Foreskin melanocyte (primary cell): ENCODE measurements at places on chromosomes 7 and 10.
A peak's percentile ranks its signal among the peaks of the same experiment; 100 is the strongest.

GRCh38 chr10:71776481-71776925 lies 3.2 kb upstream of the VSIR start:
- DNase-seq, result no peak

GRCh38 chr10:70952401-70952800 lies 64.0 kb upstream of the PCBD1 start:
- no peak for DNase-seq

GRCh38 chr10:98910546-98910945 lies 325.1 kb downstream of the HPSE2 start:
- DNase-seq, result no peak

DNA sequence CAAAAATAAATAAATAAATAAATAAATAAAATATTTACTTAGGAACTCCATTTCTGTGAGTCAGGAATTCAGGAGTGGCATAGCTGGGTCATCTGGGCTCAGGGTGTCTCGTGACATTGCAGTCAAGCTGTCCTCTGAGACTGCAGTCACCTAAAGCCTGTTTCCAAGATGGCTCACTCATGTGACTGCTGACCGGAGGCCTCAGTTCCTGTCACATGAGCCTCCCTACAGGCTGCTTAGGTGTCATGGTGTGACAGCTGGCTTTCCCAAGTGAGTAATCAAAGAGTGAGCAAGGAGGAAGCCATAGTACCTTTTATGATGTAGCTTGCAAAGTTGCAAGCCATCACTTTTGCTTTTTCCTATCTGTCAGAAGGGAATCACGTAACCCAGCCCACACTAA lies 128.6 kb upstream of the KCTD7 start:
- no peak for DNase-seq

GRCh38 chr7:81926-82756 lies 110.2 kb upstream of the FAM20C start:
- DNase-seq, result no peak

- DNase-seq, result peak; percentile 32
Observed at GRCh38 chr7:8190119-8190895, 71.7 kb downstream of the ICA1 start.

GRCh38 chr7:107768263-107768662 lies 24.3 kb downstream of the CBLL1 start:
- no peak for DNase-seq

- no peak for DNase-seq
Observed at GRCh38 chr10:69268761-69269416, 9.4 kb upstream of the HK1 start.

DNA sequence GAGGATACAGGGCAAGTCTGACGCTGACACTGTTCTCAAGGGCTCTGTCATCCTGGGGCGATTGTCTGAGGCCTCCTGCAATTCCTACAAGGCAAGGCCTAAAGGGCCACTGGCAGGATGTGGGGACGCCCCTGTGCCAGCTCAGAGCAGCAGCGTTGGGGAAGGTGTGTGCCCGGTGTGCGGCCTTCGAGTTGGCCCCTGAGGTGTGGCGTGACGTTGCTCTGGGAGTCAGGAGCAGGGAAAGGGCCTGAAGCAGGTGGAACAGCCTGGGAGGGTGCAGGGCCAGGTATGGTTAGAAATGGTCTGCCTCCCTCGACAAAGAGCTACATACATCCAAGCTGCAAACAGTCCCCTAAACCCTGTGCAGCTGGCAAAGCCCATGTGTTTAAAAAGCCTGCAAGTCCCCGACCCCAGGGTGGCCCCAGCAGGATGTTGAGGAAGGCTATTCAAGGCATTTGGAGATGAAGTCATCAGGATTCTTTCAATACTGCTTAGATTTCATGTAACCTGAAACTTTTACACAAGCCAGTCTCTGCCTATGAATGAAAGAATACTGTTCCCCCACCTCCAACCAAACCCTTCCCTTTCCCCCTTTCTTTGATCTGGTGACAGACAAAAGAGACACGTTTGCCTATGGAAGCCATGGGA lies 142.5 kb upstream of the TNS3 start:
- DNase-seq, result no peak

DNA sequence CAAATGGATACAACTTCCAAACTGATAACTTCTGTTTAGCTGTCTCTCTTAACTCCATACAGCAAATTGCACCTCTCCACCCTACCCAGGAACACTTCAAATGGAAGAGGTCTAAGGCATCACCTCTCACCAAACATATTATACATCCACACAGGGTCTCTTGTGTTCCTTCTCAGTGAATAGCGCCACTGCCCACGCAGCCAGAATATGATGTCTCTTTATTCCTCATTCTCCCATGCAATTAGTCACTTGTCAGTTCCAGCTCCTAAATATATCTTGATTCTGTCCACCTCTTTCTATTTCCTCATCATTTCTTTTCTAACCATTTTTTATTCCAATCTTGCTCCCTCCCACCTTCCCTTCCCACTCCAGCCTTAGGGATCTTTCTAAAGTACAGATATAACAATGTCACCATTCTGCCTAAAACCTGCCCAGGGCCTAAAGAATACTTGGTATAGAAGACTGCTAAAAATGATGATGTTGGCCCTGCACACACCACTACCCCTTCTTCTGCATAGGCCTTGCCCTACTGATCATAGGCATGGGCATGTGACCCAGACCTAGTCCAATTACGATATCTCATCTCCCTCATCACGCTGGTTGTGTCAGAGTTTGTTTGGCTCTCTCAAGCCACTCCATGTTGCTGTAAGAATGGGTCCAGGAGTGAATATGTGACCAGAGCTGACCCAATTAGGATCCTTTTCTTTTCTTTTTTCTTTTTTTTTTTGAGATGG lies 5.7 kb upstream of the TSPAN14 start:
- DNase-seq, result no peak

GRCh38 chr7:33876596-33877274 lies 28.6 kb upstream of the BMPER start:
- no peak for DNase-seq

GRCh38 chr7:157519246-157519645 lies 182.4 kb downstream of the DNAJB6 start:
- no peak for DNase-seq

GRCh38 chr7:37076668-37077067 lies 352.4 kb upstream of the AOAH start:
- DNase-seq, result no peak

GRCh38 chr10:17206210-17206709 lies 4.8 kb upstream of the TRDMT1 start:
- DNase-seq, result peak; percentile 96

DNA sequence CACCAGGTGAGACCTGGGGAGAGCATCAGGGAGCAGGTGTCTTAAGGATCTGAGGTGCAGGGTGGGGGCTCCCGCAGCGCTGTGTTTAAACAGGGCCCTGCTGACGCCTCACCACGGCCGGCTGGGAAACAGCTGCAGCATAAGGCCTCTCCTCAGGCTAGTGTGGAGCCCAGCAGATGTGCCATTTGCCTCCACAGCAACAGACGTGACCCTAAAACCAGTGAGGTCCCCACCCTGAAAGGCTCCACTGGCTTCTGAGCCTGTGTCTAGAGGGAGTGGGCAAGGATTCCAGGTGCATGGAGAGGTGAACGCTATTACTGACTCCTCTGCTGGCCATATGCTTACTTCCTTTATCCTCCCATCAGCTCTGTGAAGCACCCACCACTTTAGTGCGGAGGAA lies 47.8 kb downstream of the SYPL1 start:
- no peak for DNase-seq

GRCh38 chr7:14233076-14233867 lies 243.8 kb upstream of the ETV1 start:
- peak; percentile 80 for DNase-seq

- no peak for DNase-seq
Observed at GRCh38 chr7:87310790-87311419, 34.6 kb upstream of the CROT start.

GRCh38 chr10:128099901-128100300 lies 26.3 kb downstream of the MKI67 start:
- DNase-seq, result no peak

- no peak for DNase-seq
Observed at GRCh38 chr7:139635526-139636302, 112.2 kb downstream of the CLEC2L start.

GRCh38 chr10:22784668-22785067 lies 70.3 kb upstream of the PIP4K2A start:
- no peak for DNase-seq

DNA sequence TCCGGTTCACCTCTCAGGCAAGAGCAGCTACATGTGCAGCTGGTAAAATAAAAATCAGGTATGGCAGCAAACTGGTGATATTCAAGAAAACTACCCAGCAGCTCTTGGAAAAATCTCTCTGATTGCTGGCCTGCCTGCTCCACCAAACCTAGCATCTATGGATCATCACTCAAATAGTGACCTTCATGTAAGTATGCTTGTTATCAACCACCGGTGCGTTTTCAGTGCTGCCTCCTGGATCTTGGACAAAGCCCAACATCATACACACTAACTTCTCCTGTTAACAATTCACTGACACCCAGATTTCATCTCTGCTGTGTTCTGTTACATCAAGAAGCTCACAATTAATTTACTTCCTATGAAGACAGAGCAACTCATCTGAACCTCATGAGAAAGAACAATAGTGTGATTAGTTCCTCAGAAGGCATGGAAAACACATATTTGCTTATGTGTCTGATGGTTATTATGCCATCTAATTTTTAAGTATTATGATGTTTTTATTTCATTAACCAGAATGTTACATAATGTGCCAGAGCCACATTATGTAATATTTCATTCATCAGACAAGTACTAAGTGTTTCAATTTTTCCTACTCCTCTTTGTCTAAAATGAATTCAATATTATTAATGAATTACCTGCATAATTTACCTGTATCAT lies 8.8 kb downstream of the CDK6 start:
- no peak for DNase-seq

GRCh38 chr7:138932870-138933269 lies 48.3 kb downstream of the KIAA1549 start:
- DNase-seq, result no peak

DNA sequence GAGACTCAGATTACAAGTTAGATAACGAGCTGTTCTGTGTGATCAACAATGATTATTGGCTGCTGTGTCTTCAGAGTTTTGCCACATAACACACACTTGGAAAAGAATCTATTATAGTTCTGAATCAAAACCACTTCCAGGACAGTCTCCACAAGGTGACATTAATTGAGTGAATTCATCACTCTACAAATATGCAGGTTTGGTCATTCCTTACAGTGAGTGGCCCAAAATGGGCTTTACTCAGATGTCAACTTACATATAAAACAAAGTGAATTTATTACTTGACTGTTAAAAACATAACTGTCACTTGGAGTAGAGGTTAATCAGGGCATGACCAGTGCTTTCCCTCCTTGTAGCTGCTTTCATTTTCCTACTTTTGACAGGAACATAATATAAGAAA lies 984.3 kb downstream of the REEP3 start:
- no peak for DNase-seq

- DNase-seq, result no peak
Observed at GRCh38 chr10:8460626-8461025, 406.1 kb downstream of the GATA3 start.

GRCh38 chr7:122525355-122525754 lies 173.6 kb downstream of the RNF133 start:
- DNase-seq, result no peak

GRCh38 chr7:86981127-86981526 lies 78.3 kb downstream of the ELAPOR2 start:
- DNase-seq, result no peak

DNA sequence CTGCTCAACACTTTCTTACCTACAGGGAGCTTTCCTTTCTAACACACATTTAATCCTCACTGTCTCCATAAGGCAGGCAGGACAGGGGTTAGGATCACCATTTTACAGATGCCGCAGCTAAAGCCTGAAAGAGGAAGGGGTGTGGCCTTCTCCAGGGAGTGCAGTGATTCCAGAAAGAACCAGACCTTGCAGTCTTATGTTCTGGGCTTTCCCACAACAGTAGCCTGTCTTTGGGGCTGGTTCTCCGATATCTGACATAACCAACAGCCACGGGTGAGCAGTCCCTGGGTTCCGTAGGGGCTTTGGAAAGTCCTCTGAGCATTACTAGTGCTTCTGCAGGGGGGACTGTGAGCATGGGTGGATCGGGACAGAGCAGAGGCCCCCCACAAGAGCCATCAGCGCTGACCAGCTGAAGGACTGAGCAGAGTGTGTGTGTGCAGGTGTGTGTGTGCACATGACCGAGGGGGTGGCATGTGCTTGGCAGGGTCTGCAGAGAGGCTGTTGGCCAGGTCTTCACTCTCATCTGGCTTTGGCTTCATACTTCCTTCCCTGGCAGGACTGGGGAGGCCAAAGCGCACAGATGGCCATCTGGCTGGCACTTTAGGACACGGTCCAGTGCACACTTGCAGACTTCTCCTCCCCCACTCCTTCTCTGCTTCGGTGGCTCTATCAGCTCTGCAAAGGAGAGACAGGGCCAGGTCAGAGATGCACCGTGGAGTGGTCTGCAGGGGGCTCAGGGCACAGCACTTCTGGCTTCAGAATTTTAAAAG lies 400.3 kb downstream of the RPS24 start:
- DNase-seq, result no peak

GRCh38 chr7:141220263-141220880 lies 146.5 kb downstream of the TMEM178B start:
- peak; percentile 33 for DNase-seq

DNA sequence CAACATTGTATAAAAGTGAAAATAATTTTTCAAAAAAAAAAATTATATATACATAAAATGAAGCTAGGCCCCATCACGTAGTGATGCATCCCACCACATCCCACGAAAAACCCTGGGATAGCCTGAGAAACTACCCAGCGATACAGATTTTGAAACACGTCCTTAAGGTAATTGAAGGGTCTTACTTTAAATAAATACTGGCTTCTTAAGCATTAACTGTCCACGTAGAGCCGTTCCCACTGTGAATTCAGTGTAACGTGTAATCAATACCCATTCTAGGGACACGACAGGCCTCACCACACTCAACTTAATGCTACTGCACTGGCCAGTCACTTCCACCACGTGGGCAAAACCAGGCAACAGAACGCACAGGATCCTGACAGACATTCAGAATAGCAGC lies 4.0 kb downstream of the ANKRD61 start:
- DNase-seq, result no peak

DNA sequence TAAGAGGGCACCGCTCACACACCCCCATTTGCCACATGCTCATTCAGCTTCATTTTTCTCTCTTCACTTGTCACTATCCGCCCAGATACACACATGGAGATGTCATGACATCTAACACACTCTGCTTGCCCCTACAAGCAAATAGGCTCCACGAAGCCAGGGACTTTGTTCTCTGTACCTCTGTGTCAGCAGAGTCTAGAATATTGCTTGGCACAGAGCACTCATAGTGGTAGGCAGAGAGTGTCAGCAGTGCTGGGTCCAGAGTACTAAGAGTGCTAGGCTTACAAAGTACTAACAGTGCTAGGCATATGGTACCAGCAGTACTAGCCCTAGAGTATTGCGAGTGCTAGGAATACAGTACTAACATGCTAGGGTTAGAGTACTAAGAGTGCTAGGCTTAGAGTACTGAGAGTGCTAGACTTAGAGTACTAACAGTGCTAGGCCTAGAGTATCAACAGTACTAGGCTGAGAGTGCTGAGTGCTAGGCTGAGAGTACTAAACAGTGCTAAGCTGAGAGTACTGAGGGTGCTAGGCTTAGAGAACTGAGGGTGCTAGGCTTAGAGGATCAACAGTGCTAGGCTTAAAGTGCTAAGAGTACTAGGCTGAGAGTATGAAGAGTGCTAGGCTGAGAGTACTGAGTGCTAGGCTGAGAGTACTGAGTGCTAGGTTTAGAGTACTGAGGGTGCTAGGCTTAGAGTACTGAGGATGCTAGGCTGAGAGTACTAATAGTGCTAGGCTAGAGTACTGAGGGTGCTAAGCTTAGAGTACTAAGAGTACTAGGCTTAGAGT lies 166.1 kb downstream of the PRKAG2 start:
- no peak for DNase-seq
